ENCODE measurements at places on chromosomes 11 and 22. TPM values are rescaled to one million over a fixed set of nuclear protein-coding genes. Genes with fewer than 3 reads are reported as not detected.

DNA sequence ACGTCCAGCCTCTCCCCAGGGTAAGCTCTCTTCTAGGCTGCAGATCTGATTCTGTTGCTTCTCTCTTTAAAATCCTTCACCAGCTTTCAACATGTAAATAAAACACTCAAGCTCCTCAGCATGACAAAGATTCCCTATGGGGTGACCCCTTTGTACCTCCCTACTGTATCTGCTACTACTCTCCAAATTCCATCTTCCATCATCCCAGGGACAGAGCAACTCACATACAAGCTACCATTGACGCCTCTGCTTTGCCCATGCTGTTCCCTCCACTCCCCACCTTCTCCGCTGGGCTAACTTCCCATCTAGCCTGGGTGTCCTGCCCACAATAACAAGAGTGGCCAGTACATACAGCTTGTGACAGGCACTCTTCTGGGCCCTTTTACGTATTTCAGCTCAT is 207.5 kb upstream of the ZBED5 start:
- DNase-seq, result no peak

- DNase-seq, result no peak
Observed at GRCh38 chr11:125369808-125370207, 126.3 kb downstream of the FEZ1 start.

DNA sequence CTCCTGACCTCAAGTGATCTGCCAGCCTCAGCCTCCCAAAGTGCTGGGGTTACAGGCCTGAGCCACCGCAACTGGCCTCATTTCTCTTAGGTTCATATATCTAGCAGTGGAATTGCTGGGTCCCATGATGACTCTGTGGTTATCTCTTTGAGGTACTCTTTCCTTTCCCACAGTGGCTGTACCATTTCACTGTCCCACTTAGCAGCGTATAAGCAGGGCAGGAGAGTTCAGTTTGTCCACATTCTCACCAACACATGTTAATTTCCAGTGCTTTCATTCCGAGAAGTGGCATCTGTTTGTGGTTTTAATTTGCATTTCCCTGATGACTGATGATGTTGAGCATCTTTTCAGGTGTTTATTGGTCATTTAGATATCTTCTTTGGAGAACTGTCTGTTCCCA is 16.4 kb downstream of the PRR5 start:
- DNase-seq, result no peak

- DNase-seq, result no peak
Observed at GRCh38 chr11:36868380-36868779, 270.3 kb upstream of the RAG2 start.

DNA sequence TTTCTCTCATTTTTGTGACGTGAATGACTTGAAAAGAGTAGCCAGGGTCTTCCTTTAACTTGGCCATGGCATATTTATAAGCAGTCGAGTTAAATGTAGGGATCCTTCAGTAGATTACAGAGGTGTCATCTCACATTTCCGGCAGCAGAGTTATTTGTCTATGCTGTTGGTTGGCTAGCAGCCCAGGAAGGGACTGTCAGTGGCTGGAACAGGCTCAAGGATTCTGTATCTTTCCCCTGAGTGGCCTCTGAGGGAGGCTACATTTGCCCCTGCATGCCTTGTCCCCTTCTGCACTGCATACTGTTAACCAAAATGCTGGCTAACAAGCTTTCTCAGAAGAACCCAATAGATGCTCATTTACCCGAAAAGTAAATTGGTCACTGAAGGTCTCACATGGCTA is 187.6 kb downstream of the PGR start:
- DNase-seq, result no peak

DNA sequence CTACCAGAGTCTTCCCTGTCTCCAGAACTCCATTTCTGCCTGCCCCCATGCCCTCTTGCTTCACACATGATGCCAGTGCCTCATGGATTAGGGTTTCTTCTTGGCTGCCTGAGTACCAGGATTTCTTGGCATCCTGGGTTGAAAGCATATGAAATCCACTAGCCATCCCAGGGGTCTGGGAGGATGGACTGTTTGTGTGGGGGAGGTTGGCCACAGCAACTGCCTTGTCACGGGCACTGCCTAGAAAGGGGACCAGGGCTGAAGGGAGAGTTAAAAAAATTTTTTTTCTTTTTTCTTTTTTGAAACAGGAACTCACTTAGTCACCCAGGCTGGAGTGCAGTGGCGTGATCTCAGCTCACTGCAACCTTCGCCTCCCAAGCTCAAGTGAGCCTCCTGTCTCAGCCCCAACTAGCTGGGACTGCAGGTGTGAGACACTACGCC is 4.2 kb downstream of the USP35 start:
- DNase-seq, result no peak

- no peak for DNase-seq
Observed at GRCh38 chr11:30879322-30880005, 293.3 kb upstream of the MPPED2 start.

- DNase-seq, result no peak
Observed at GRCh38 chr11:61586792-61587430, 6.0 kb upstream of the SYT7 start.

DNA sequence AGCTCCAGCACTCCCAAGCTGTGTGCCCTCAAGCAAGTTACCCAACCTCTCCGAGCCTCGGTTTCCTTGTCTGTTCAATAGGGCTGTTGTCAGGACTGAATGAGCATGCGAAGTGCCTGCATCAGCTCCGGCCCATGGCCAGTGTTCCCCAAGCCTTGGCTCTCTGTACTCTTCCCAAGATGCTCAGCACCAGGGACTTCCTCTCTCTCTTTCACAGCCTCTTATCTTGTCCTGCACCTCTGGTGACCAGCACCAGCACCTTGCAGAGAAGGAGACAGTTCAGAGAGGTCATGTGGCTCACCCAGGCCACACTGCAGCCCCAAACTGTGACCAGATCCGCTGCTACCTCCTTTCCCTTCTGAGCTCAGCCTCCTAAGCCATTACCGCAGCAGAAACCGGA is 120.3 kb upstream of the ANO1 start:
- no peak for DNase-seq

DNA sequence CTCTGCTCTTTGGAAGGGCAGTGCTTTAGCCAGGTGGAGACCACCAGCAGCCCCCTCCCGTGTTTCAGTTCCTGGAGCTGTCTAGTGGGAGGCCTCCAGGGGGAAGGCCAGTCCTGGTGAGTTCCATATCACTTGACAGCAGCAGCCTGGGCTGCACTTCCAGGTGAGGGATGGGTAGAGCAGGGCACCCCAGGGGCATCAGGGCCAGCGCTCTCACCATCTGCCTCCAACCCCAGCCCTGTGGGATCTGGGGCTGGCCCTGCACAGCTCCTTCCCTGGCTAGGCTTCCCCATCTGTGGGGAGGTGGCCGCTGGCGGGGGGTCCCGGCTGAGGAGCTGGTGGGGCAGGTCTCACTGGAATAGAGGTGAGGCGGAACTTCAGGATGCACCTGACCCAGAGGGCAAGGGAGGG is 60.5 kb downstream of the MORC2 start:
- no peak for DNase-seq

- no peak for DNase-seq
Observed at GRCh38 chr22:19984851-19985811, 31.5 kb downstream of the ARVCF start.

OR51Q1 gene
- not detected for polyA plus RNA-seq

DNA sequence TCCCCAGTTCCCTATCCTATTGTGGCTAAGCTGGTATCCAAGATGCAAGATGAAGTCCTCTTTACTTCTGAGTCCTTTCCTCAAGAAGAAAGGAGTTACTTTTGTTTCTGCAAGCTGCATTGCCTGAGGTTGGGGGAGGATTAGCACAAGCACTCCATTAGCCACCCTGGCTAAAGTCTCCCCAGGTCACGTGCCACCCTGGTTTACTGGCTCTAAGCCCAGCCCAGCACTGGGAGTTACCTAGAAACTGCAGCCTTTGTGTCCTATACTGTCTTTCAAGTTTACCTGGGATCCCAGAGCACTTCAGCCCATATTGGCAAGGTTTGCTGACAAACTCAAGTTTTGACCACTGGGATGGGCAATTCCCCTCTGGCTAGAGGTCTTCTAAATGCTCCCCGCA is 78.4 kb upstream of the DBX1 start:
- no peak for DNase-seq

- DNase-seq, result no peak
Observed at GRCh38 chr11:59243633-59244032, 30.9 kb upstream of the MPEG1 start.

PLCB3 gene
- polyA plus RNA-seq, result 30.2 TPM

DNA sequence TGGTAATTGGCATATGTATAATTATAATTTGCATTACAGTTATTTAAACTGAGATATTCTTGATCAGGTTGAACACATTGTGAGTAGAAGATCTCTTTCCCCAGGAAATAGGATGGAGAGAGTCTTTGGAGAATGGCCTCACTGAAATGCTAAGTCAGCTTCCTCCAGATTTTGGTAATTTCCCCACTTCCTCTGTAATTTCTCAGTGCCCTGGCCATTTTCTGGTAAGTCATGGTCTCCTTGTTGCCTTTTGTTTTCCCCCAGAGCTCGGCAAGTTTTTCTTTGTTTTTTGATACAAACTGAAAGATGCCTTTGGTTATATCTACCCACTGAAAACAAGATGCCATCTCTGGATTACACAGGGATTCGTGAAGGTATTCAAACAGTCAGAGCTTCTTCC is 12.8 kb upstream of the FBXO3 start:
- DNase-seq, result no peak

DNA sequence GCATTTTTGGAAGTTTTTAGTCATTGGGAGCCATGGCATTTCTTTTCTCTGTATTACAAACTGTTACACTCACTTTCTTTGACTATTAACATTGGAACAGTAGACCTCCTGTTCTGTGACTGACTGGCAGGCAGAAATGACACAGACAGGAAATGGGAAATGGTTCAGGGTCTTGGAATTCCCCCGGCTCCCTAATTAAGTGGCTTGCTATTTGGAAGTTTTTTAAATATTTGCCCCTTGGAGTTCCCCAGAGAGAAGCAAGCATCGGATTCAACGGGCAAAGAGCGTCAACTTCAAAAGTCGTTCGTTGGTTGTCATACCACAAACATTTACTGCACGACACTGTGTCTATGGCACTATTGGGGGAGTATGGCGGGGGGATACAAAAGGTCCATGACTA is 1.1 kb upstream of the BIRC2 start:
- no peak for DNase-seq

PKNOX2 gene
- not detected for polyA plus RNA-seq

DNA sequence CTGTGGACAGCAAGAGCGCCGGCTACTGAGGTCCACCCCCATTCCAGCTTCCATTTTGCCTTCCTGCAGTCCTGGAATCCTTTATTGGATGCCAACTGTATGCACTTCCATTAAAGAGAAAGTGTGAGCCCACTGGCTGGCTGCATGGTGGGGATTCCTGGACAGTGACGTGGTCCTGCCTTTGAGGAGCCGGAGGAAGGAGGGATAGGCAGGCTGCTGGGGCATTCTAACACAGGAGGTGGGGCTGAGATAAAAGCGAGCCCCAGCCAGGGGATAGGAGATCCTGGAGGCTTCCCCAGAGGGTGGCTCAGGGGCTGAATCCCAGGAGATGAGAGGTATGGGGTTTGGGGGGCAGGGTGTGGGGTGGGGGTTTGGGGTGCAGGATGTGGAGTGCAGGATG is 984.7 kb downstream of the BRD1 start:
- DNase-seq, result no peak

CYP2R1 gene
- 14.0 TPM for polyA plus RNA-seq

H19 gene
- polyA plus RNA-seq, result 1.7 TPM

SCN2B gene
- not detected for polyA plus RNA-seq

GRCh38 chr22:31626427-31627150 is 35.4 kb downstream of the PISD start:
- DNase-seq, result no peak

KDM4D gene
- polyA plus RNA-seq, result 0.97 TPM

DNA sequence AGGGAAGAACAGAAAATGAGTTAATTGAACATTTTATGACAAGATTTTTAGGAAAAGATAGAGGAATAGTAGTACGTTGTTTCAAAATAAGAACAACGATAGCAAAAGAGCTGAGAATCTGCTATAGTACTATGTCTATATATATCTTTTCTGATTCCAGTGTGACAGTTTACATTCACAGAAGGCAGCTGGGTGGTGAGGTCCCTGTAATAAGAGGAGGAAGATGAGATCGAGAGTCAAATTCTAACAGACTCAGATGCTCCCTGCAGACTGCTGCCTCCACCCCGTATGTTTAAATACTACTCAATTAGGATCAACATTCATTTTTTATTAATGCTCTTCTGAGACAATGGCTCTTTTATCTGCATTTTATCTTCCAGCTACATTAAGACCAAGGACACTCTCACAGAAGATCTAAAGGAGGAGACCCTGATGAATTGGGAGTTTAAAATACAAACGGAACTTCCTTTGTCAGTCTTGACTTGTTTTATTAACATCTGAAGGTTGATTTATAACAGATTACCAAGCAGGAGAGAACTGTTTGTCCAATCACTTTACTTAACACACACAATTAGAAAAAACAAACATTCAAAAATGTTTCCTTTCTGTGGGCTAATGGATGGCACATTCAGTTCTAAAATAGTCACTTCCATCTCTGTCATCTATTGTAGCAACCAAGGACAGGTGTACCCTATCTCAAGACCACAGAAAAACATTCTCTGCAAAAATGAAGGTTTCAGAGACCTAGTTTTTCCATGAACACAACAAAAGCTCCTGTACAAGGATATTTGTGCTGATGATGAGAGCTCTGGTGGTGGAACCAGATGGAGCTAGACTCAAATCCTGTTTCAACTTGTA is 240.2 kb downstream of the CADM1 start:
- DNase-seq, result no peak

DNA sequence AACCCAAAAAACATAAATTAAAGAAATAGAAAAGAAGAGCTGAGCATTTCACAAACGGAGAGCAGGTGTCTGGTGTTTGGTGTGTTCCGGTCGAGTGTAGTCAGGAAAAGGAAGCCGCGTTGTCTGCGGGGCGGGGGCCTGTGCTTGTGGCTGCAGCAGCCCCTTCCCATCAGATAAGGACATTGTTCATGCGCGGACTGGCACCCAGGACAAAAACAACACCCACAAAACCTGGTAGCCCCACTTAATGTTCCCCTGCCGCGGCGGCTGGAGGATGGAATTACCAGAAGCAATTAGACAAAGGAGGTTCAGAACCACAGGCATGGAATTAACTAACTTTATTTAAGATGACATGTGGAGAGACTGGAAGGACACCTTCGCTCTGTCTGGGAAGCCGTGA is 29.9 kb downstream of the KRTAP5-5 start:
- no peak for DNase-seq

MN1 gene
- polyA plus RNA-seq, result 1.3 TPM

All from BJ (cell line).